Endothelial cell (in vitro differentiated cells): ENCODE measurements at places on chromosomes 1 and 21.

- peaks cover 4% of the 10 kb centered on the region for H3K36me3 ChIP-seq
- H3K4me3 ChIP-seq = peak overlapping the region; percentile 98
- peak overlapping the region; percentile 92 for H3K27ac ChIP-seq
- H3K27me3 ChIP-seq = peaks cover 12% of the 10 kb centered on the region
These were observed 773 bp downstream of the CNST start for GRCh38 chr1:246566813-246567645.

DNA sequence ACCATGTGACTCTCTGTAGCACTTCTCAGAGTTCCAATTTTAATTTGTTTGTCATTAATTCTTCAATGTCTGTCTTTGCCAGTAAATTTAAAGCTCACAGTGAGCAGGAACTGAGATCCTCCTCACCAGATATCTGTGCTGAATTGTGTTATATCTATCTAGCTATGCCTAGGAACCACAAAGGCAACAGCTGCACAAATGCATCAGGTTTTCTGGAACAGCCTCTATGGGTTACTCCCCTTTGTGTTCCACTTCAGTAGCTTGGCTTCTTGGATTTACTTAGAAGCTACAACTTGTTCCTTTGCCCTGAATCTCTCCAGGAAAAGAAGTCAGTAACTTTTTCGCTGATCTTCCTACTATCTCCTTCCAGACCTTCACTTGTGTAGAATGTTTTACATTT is 1237.8 kb upstream of the ADGRL4 start:
- DNase-seq = no peak
- no peaks in the 10 kb centered on the region for H3K36me3 ChIP-seq
- no peaks in the 10 kb centered on the region for H3K27me3 ChIP-seq
- H3K4me1 ChIP-seq = no peaks in the 10 kb centered on the region
- no peak overlapping the region for H3K27ac ChIP-seq

DNA sequence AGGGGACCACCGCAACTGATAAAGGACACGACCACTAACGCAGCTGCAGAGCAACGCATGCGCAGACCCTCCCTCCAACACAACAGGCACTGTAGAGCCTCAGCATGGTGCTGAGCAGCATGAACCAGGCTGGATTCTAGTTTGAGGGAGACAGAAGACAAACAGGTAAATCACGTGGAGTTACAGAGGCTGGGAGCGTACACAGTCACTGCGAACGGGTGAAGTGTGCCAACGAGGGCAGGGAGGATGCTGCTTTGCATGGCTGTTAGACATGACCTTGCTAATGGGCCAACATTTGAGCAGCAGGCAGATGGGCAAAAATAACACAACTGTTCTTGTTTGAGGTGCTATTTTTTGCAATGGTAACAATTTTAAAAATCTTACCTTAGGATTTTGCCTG is 55.2 kb upstream of the NADK start:
- DNase-seq = no peak
- H3K36me3 ChIP-seq = peaks cover 29% of the 10 kb centered on the region
- peaks cover 16% of the 10 kb centered on the region for H3K4me1 ChIP-seq
- peak overlapping the region; percentile 70 for H3K27ac ChIP-seq

GRCh38 chr1:210246447-210246846 is 13.9 kb downstream of the SERTAD4 start:
- DNase-seq = no peak
- H3K27me3 ChIP-seq = peaks cover 6% of the 10 kb centered on the region
- peaks cover 3% of the 10 kb centered on the region for H3K36me3 ChIP-seq
- no peak overlapping the region for H3K4me3 ChIP-seq
- H3K27ac ChIP-seq = no peak overlapping the region

DNA sequence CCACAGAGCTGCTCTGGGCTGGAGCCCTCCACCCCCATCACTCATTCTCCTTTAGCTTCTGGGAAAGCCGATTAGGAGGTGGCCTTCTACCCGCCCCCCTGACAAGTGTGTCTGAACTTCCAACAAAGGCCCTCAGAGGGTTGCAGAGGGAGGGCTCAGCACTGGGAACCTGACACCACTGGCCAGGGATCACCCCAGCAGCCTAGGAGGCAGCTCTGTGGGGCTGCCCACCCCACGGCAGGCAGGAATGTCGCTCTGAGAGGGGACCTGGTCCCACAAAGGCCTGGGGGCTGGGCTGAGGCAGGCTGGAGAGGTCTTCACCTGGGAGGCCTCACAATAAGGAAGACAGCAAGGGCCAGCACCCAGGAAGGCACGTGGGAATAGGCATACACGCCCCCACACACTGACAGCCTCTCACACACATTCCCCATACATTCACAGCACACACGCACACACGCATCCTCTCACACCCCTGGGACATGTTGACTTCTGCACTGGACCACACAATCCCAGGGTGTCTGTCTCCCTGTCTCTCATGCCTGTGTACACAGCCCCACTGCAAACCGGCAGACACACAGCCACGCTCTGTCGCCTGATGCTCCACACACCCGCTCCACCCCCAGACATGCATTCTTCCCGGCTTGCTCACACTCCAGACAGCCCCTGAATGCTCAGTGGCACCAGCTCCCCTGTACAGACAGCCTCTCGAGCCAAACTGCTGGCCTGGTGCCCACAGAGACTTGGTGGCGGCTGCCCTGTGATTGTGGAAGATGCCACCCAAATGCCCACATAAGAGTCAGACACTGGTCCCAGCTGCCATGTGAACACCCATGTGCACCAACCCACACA is 30.7 kb downstream of the DMBX1 start:
- no peak overlapping the region for H3K27ac ChIP-seq
- H3K36me3 ChIP-seq = no peaks in the 10 kb centered on the region
- H3K4me3 ChIP-seq = peak overlapping the region; percentile 37

DNA sequence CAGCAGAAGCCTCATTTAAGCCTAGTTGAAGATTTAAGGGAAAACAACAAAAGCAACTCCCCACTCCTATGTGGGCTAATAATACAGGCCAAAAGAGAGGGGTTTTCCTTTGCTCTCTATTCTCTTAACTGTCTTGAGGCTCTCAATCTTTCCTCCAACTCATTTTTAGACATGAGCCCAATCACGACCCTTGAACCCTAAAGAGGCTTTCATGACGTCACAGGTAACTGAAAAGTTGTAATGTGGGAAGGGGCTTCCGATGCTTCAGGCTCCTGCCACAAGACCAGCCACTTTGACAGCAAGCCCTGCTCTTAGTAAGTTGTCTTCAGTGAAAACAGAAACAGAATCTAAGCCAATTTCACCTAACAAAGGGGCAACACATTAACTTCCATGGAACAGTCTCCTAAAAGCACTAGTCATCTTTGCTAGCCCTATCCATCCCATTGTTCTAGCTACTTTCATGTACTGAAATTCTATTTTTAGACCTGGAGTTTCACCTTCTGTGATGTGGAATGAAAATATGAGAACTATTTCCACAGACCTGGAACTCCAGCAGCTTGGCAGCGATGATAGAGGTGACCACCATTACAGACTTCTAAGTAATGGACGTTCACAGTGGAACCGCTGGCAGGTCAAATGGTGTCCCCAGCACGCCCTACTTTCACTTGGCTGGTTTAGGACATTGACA is 36.3 kb downstream of the GPR161 start:
- H3K4me3 ChIP-seq = no peak overlapping the region
- no peaks in the 10 kb centered on the region for H3K4me1 ChIP-seq
- H3K27me3 ChIP-seq = peaks cover 1% of the 10 kb centered on the region
- peaks cover 39% of the 10 kb centered on the region for H3K36me3 ChIP-seq
- no peak for DNase-seq

GRCh38 chr1:88973520-88974137 is 18.8 kb downstream of the KYAT3 start:
- no peak for DNase-seq
- no peak overlapping the region for H3K4me3 ChIP-seq
- H3K36me3 ChIP-seq = no peaks in the 10 kb centered on the region
- no peak overlapping the region for H3K27ac ChIP-seq
- H3K4me1 ChIP-seq = peaks cover 16% of the 10 kb centered on the region
